HL-60 (cell line): ENCODE measurements at places on chromosomes 6 and 20.

- DNase-seq, result no peak
Observed at GRCh38 chr20:33680686-33681085, 5.5 kb downstream of the E2F1 start.

GRCh38 chr6:35309611-35310264 lies 12.1 kb downstream of the DEF6 start:
- DNase-seq, result no peak

GRCh38 chr6:13492357-13492756 lies 5.0 kb upstream of the GFOD1 start:
- DNase-seq, result no peak

- no peak for DNase-seq
Observed at GRCh38 chr20:15077733-15078250, 740.4 kb upstream of the FLRT3 start.

DNA sequence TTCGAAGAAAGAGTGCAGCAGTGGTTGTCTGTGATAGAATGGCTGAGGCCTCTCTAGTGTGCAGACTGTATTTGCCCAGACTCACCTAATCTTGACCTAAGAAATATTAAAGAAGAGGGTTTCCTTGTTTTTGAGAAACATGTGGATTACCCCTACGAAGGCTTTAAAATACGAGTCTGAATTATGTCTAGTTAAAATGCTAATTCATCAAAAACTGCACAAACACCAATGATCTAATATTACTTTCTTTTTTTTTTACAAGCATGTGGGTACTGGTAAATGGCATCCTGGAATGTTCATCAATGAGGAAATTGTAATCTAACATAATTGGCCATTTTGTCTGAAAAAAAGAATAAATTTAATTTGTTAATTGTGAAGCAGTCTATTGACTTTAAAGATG lies 510.9 kb downstream of the EPM2A start:
- DNase-seq, result no peak

GRCh38 chr6:52983159-52983848 lies 11.8 kb downstream of the GSTA4 start:
- no peak for DNase-seq

DNA sequence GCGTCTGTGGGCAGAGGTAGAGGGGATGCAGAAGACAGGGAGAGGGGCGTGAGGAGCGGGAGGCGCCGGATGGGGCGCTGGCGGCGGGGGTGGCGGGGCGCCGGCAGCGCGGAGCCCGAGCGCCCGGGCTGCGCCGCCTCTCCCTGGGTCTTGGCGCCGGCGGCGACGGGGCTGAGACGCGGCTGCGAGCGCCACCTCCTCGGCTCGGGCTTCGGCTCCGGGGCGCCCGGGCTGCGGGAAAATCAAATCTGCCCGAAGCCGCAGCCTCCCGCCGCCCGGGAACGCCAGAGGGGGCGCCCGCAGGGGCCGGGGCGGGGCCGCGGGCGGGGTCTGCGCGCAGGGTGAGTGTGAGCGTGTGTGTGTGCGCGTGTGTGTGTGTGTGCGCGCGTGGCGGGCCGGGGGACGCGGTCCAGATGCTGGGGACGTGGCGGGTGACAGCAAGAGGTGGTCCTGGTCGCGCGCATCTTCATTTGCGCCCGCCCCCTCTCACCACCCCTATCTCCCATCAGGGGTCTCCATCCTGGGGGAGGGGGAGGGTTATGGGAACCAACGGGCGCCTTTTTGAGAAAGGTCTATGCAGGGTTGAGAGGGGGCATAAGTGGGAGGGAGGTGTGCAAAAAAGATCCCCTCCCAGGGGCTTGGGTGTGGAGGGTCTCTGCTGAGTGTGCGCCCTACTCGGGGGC lies 646 bp upstream of the CPNE5 start:
- DNase-seq, result no peak

DNA sequence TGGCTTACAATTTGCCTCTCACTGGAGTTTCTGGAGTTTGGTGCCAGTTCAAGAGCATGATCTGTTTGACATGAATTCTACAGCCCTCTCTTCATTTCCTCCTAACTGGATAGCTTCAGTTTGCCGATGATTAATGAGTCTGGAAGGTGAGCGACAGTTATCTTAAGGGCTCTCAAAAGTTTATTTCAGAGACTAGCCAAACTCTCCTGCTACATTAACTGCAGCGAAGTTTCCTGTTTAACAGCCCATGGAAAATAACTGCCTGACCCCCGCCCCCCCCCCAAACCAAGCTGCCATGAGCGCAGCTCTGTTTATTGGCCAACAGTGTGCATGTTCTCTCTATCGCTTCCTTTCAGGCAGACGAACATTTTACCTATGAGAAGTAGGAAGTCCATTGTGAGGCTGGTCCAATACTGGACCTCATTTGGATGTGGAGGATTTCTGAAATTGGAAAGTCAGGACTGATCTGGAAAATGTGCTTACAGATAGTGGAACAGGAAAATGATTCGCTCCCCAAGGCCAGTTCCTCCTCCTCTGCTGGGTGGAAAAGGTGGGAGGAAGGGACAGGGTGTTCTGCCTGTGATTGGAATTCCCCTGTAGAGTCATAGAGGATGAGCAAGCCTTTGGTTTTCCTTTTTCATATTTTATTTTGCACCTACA lies 522.2 kb upstream of the JAG1 start:
- no peak for DNase-seq

DNA sequence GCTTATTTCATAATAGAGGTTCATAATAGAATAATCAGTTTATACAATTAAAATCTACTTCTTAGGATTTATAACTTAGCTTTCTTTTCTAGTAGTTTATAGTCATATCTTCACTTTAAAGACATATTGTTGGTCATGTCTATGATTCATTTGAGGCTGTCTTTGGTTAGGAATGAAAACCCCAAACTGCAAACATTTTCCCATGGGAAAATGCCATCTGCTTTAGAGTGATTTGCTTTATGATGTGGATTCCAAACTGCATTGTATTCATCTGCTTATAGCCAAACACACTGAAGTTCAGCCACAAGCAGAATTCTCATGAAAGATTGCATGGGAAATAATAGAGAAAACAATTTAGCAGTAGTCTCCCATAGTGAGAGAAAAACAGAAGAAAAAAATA lies 128.0 kb downstream of the RFPL4B start:
- DNase-seq, result no peak

GRCh38 chr6:74654296-74654695 lies 551.6 kb downstream of the COL12A1 start:
- DNase-seq, result no peak
